ENCODE measurements at places on chromosomes 7 and 10.

DNA sequence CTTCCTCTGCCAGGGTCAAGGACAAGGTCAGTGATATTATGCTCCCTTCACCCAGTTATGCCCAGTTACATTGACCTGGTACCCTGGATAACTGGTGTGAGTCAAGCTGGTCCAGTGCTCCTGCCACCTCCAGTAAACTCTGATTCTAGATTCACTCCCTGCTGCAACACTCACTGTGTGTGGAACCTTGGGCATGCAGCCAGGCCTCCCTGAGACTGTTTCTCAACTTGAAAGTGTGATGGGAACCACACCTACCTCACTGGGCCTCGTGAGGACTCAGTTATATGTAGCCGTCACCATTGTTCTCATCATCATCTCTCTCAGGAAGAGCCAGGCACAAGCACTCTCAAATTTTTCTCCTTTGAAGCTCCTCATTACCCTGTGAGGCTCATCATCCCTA is 935 bp upstream of the ZNF736 start:
- DNase-seq = no peak

- peak; percentile 43 for DNase-seq
These were observed 29.7 kb downstream of the STN1 start for GRCh38 chr10:103888113-103888841.

- no peak for DNase-seq
These were observed 171.5 kb downstream of the CCSER2 start for GRCh38 chr10:84499846-84500245.

DNA sequence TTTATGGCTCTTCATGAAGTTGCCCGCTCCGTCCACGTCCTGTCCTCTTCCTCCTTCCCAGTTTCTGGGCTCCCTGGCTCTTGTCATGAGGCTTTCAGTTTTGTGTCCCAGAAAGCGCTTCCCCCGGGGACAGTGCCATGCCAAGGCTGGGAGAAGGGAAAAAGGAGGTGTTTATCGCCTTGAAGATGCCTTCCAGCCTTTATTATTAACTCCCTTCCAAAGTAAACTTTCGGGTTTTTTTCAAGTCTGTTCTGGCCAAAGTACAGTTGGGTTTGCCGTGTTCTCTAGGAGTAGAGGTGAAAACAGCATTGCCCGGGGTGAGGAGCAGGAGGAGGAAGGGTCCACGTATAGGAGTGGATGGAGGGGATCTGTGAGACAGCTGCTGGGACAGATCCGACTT is 117.2 kb downstream of the CUX1 start:
- DNase-seq = no peak

- DNase-seq = no peak
These were observed 9.6 kb downstream of the PSD start for GRCh38 chr10:102408728-102409603.

- no peak for DNase-seq
These were observed 756.7 kb downstream of the GATA3 start for GRCh38 chr10:8811201-8811600.

- DNase-seq = no peak
These were observed 92.6 kb downstream of the JMJD1C start for GRCh38 chr10:63373176-63373575.

DNA sequence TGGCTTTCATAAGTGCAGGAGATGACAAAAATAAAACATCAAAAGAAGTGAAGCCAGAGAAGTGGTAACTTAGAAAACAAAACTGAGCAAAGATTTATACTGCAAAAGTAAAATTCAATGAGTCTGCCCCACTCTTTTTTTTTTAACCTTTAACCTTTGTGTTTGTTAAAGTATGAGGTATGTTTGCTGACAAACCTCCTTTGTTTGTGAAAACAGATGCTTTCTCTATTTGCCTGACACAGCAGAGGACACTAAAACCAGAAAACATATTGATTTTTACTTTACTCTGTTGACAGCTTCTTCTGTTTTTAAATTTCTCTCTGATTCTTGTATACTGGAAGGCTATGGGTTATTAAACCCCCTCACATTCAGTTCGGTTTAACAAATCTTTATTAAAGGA is 57.6 kb downstream of the SGMS1 start:
- no peak for DNase-seq

DNA sequence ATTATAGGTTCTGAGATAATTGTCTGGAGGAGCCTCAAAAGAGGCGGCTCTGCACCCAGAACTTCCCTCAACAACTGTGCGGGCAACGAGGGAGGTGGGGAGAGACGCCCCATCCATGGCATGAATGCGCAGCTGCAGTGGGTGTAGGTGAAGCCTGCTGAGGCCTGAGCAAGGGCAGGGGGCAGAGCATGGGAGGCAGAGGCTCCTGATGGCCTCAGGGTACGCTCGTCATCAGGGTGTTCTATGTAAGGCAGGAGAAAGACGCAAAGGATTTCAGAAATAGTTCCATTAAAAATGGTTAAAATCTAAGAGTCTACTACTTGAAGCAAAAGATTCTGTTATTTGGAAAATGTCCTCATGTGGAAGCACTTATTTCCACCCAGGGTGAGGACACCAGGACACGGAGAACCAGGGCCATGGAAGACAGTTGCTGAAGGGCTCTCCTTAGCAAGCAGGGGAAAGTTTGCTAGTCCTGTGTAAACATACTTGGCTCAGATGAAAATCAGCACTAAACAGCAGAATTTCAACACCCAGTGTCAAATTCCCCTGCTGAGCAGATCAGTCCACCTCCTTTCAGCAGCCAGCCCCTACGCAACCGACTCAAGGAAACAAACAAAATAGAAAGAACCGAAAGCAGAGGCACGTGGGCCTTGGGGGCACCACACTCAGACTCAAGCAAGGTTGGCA is 18.9 kb downstream of the INSIG1 start:
- DNase-seq = no peak

DNA sequence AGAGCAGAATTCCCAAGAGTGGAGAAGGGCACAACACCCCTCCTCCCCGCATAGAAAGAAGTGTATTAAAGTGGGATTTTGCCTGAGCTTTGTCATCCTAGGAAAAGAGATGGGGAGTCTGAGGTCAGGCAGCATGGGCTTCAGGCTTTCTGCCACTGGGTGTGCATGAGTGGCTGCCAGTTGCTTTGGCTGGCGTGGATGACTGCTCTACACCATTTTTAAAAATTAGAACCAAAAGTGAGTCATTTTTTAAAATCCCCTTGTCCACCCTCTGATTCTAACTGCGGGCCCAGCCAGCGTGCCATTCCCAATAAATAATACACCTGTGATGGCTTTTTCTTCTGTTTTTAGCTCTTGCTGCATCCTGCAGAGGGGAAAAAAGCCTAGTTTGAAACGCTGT is 13.4 kb downstream of the SLC29A3 start:
- DNase-seq = no peak

- DNase-seq = no peak
These were observed 26.8 kb downstream of the PRPF18 start for GRCh38 chr10:13613519-13613918.

- no peak for DNase-seq
These were observed 514 bp upstream of the GAD2 start for GRCh38 chr10:26215935-26216584.

- DNase-seq = no peak
These were observed 18.7 kb downstream of the MGAM2 start for GRCh38 chr7:142130267-142130666.

DNA sequence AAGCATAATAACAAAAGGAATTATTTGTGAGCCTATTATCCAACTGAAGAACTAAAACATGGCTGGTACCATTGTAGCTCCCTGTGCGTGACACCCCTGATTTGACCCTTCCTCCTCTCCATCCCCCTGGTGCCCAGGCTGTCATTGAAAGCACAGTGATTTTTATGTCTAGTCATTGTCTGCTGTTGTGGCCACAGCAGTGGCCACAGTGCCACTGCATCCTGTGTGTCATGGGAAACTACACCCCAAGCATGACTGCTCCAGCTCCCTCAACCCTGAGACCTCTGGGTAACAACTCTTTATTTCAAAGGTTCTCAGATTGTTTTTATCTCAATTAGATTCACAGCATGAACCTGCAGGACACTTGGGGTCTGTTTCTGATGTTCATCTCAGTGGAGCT is 52.0 kb downstream of the ERLIN1 start:
- DNase-seq = no peak

DNA sequence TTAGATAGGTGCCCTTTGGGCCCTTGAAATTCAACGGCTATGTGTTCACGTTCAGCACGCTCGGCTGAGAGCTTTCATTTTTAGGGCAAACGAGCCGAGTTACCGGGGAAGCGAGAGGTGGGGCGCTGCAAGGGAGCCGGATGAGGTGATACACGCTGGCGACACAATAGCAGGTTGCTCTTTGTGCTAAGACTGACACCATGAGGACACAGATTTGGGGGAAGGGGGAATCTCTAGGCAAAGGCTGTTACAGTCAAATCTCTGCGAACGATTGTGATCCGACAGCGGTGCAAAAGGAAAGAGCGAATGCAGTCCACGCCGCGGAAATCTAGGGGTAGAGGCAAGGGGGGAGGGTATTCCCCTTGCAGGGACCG is 667 bp downstream of the KLLN start:
- no peak for DNase-seq
